ENCODE measurements at places on chromosomes 3 and 15.

DNA sequence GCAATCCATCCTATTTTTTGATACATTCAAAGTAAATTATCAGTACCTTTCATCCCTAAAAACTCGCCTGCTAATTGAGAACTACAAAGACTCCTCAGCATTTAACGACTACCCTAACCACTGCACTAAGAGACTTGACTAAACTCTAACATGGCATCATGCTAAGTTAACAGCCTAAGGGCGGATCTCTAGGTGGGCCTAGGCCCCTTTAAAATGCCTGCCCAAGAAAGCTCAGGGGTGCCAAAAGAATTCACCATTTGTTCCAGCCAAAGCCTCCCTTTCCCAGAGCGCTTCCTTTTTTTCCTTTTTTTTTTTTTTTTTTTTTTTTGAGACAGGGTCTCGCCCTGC is 568 bp upstream of the NEK4 start:
- DNase-seq = no peak

DNA sequence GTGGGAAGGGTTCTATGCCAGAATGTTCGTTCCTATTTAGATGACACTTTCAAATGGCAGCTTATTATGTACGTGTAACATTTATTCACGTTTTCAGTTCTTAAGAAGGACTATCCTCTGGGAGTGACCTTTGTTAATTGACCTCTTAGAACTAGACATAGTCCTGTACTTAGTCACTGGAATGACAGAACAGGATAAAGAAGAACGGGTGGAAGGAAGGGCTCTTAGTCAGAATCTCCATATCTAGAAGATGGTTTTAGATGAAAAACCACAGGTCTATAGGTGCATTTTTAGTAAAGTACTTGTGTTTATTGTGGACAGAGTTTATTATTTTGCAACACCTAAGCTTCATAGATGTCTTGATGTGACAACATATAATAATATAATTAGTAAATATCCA is 6.5 kb downstream of the METTL6 start:
- DNase-seq = no peak

- DNase-seq = no peak
These were observed 213.1 kb upstream of the TSC22D2 start for GRCh38 chr3:150194957-150195356.

GRCh38 chr3:49912881-49913281 is 9.2 kb upstream of the MST1R start:
- DNase-seq = no peak

- no peak for DNase-seq
These were observed 22.6 kb downstream of the USP50 start for GRCh38 chr15:50523851-50524251.

DNA sequence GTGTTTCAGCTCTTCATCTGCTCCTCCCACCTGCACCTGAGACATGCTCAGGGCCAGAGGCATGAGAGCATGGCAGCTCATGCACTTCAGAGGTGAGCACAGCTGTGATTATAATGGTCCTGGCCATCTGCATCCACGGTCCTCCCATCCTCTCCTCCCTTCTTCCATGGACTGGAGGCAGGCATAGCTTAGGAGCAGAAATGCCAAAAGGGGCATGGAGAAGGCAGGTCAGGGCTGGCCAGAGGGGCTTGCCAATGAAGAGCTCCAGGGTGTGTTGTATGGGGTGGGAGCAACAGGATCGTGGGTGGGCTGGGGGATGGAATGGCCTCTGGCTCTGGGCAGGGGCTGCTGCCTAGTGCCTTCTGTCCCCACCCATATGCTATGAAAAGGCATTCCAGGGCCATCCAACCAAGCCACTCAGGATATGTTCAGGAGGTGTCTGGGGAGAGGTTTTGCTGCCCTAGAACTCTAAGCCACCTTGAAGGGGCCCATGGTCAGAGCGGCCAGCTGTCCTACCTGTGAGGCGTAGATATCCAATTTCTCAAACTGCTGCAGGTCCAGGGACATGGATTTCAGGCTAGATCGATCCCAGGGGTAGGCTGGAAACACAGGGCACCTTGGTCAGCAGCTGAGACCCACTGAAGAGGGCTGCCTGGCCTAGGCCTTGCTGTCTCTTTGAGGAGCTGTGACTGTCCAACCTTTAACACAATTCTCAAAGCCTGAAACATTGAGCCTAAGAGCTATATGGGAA is 26.1 kb downstream of the KY start:
- DNase-seq = no peak

- no peak for DNase-seq
These were observed 43.2 kb downstream of the MAP2K5 start for GRCh38 chr15:67585681-67586080.
